ENCODE measurements at places on chromosomes 13 and 19. TPM values are rescaled to one million over a fixed set of nuclear protein-coding genes. Genes with fewer than 3 reads are reported as not detected.

SIGLEC10 gene
- not detected for total RNA-seq

GRCh38 chr19:19427944-19428343, 22.5 kb downstream of the GATAD2A start:
- no peak for DNase-seq

NCAN gene
- total RNA-seq = not detected

- no peak for DNase-seq
Measured at GRCh38 chr13:60080850-60081249, 82.9 kb downstream of the DIAPH3 start.

DNA sequence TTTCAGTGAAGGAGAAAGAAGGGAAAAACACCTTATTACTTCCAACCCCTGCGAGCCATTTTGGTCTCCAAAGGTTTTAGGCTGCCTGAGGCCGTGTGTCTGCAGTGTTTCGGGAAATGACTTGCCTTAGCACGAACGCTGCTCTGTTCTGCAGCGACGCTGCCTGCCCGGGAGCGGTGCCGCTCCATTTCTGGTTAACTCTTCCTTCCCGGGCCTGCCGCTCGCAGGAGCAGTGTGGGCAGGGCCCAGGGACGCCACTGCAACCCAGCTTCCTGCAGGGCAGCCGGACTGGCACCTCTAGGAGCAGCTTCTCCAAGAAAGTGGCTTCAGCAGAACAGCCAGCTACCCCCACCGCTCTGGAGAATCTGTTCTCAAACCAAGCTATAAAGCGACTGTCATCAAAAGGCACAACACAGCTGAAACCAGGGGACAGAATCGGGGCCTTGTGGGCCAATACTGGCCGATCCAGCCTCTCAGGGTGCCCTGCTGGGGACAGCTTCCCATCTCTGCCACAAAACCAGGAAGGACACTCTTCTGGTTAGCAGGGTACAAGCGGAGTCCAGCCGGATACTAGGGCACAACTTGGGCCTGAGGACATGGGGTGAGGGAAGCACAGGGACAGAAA, 72.2 kb downstream of the KCTD15 start:
- peak; percentile 18 for DNase-seq

GRCh38 chr13:33860526-33860925, 42.6 kb downstream of the RFC3 start:
- no peak for DNase-seq

DNA sequence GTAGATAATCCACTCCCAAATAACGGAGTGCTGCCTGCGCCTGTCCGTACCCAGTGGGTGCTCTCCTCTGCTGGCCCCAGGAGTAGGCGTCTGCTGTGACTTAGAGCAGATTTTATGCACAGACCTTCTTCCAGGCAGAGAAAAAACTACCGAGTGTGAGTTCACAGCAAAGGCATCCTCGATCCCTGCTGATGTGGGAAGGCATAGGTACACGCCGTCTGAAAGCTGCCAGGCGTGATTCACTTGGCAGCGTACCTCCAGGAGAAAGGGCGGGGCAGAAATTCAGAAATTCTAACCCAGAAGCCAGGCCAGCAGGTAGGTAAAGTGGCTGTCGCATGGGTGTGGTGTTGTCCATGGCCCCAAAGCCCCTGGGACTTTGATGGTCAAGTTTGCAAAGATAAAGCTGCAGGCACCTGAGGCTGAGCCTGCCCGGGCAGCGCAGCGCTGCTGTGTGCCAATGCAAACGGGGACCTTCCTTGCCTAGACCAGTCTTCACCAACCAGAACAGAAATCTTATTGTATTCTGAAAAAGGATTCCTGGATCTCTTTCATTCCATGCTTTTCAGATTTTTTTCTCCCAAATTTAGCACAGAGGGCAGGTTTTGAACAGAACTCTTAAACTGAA, 36.3 kb downstream of the COL4A2 start:
- no peak for DNase-seq

- DNase-seq = no peak
Measured at GRCh38 chr13:113729187-113730019, 29.6 kb upstream of the TMEM255B start.

GRCh38 chr19:53824134-53824611, at the start of gene NLRP12:
Gene NLRP12 (minus strand): TSS chr19:53824314. CDS start chr19:53824174, 140 bp downstream.
- no peak for DNase-seq

- no peak for DNase-seq
Measured at GRCh38 chr19:4482721-4483364, 10.7 kb downstream of the HDGFL2 start.

DNA sequence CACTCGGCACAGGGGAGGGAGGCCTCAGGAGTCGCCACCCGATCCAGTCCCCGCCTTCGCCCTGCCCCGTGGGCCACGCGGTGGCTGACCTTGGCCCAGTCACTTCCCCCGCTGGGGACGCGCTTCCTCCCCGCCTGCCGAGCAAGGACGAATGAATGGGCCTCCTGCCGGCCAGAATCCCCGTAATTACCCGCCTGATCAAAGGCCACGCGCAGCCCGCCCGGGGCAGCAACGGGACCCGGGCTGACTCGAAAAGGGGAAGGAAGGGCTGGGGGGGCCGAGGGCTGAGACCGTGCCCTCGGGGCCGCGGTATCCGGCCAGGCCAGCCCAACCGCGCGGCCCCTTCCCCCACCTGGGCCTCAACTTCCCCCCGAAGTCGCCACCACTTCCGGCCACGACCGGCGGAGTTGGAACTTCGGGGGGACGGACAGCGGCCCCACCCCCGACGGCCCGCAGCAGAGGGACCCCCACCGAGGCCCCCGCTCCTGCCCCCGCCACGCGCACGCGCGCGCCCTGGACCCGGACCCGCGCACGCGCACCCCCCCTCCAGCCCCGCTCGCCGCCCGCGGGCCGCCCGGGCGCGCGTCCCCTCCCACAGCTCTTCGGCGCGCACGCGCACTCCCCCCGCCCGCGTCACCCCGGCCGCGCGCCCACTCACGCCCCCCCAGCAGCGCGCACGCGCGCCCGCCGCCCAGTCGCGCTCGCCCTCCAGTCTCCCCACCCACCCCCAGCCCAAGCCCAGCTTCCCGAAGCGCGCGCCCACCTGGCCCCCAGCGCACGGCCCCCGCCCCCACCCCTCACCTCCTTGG, 520 bp downstream of the ZNF787 start:
- peak; percentile 76 for DNase-seq

PRDX2 gene
- total RNA-seq = 64.6 TPM

CBARP gene
- total RNA-seq = 1.9 TPM

GRCh38 chr13:27131906-27132305, 39.7 kb downstream of the USP12 start:
- no peak for DNase-seq

- DNase-seq = peak; percentile 17
Measured at GRCh38 chr13:42110410-42111155, 62.1 kb downstream of the DGKH start.

STOML3 gene
- total RNA-seq = not detected

CADM4 gene
- 3.1 TPM for total RNA-seq

DNA sequence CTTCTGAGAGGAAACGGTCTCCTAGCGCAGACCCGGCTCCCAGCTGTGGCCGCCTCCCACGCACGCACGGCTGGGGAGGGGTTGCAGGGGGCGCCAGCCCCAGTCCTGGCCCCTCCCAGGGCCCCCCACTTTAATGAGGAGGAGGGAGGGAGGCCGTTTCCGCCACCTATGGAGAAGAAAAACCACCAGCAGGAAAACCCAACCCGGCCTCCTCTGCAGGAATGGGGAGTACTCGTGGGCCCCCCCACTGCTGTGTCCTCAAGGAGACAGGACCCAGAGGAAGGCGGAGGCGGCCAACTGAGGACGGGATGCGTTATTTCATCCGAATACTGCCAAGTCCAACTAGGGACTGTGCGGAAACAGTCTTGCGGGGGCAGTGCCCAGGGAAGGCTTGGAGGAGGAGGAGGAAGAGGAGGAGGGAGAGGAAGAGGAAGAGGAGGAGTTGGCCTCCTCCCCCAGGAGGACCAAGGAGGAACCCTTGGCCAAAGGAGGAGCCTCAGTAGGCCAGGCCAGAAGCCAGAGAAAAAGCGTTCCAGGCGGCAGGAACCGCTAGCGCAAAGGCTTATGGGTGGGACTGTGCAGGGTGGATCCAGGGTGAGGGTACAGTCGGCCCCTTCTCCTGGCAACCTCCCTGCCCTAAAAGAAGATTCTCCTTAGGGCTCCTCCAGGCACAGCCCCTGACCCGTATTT, 3.9 kb upstream of the SSBP4 start:
- DNase-seq = peak; percentile 60

- DNase-seq = peak; percentile 61
Measured at GRCh38 chr13:40518481-40518882, 148.0 kb downstream of the FOXO1 start.

ZNF324B gene
- 6.7 TPM for total RNA-seq

DNA sequence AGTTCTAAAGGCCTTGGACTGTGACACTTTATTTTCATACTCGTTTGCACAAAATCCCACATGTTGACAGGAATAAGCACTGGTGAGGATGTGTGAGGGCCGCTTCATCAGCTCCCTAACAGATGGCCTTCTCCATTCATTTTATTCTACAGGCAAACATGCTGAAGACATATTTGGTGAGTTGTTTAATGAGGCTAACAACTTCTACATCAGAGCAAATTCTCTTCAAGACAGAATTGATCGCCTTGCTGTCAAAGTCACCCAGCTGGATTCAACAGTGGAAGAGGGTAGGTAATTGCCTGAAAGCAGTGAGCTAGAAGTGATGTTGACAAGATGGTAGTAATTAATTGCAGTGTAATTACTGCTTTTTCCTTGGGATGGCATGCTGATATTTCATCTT, 95.7 kb downstream of the GPR12 start:
- no peak for DNase-seq

DNA sequence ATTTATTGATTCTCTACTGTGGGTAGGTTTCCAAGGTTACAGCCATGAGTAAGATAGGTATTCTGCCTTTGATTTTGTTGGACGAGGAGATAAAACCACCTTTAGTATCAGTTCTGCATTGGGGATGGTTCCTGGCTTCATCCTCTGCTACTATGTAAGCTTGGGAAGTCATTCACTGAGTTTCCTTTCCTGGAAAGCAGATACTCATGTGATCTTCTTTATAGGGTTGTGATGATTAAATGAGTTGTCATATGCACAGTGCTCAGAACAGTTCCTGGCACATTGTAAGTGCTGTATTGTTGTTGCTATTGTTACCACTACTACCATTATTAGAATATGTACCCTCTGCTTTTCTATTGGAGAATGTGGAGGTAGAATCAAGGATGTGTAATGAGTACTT, 13.1 kb upstream of the WTIP start:
- no peak for DNase-seq

DNA sequence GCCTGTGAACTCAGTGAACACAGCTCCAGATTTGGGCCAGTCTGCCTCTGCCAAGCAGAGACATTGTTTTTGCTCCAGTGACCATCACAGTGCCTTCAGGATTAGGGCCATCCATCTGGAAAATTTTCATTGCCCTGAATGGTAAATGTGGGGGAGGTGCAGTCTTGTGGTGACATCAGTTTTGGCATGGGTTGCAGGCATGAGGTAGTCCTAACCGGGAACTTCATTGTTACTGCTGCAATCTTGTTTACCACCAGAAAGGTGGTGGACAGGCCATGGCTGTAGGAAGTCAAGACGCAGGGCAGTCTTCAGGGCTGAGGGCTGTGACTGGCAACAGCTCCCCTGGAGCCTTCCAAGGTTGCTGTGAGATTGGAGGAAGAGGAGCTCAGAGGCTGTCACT, 55.2 kb downstream of the SPATA13 start:
- no peak for DNase-seq

GRCh38 chr19:54099190-54099902, 1.3 kb downstream of the OSCAR start:
- no peak for DNase-seq

DNA sequence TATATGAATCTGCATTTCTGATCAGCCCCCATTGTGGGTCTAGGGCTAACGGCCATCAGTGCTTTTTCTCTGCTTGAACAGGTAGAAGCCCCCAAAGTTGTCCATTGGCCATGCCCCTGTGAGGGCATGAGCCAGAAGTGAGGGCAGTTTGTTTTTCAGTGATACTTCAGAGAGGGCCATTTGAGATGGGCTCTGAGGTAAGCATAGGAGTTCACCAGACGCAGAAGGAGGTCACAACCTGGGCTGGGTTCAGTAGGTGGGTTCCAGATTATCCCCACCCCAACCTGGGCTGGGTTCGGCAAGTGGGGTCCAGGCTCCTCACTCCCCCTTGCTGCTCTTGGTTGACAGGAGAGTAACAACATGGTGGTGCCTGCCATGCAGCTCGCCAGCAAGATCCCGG, 33.4 kb downstream of the MAU2 start:
- DNase-seq = no peak

DACH1 gene
- total RNA-seq = 12.2 TPM

ACER1 gene
- not detected for total RNA-seq

LENG9 gene
- 0.40 TPM for total RNA-seq

DNA sequence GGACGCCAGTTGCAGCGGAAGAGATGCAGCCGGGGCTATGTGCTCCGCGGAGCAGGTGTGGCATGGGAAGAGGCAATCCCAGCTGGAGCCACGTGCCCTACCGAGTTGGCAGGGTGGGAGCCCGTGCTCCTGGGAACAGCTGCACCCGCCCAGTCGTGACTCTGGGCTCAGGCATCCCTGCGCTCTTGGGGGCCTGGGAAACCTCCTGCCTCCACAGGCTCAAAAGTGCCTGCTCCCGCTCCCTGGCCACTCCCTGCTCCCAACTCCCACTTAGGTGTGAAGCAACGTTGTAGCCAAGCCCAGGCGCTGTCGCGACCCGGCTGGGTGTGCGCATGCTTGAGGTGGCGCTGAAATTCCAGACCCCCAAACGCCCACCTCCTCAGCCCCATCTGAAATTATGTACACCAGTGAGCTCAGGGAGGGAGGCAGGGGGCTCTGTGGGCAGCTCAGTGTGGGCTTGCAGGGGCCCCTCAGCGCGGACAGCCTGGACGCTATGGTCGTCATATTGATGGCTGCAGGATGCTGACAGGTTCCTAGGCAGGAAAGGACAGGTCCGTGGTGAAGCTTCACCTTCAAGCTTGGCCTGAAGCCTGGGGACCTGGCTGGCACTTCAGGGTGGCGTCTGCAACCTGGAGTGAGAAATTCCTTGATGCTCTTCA, 429.9 kb downstream of the SLITRK1 start:
- no peak for DNase-seq

CAPN12 gene
- not detected for total RNA-seq

DNA sequence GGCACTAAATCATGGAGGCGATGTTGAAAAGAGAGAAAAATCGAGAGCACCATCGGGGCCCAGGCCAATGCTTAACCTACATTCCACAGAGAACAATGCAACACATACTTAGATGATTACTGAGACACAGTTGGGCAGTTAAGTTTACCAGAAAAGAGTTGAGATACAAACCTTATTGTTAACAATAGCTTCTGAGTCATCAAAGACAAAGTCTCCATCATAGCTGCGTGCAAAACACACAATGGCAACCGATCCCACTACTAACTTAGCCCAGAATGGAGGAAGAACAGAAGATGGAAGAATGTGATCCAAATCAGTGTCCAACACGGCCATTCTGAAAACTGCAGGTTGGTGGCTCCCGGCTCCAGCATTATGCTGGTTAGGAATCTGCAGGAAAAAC, 6.2 kb downstream of the TMTC4 start:
- no peak for DNase-seq

- DNase-seq = no peak
Measured at GRCh38 chr19:29517946-29518345, 7.8 kb upstream of the VSTM2B start.
